ENCODE measurements at places on chromosomes 12 and 14.

- no peak for DNase-seq
Observed at GRCh38 chr14:23877538-23878180, 75.9 kb upstream of the DHRS4 start.

DNA sequence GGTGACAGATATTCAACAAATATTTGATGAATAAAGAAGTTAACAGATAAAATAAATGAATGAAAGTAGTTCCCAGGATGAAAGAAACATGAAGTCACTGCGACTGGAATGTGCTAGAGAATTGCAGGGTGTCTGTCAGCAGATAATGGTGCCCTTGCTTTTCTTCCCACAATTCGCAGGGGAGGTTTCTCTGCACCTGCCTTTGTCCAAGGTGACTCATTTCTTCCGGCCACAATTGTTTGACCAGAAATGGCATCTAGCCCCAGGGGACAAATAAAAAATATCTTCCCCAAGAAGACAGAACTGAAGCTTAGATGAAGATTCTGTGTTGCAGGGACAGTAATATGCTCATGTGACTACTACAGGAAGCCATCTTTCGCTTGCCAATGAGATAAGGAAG is 316.1 kb upstream of the TBX3 start:
- DNase-seq, result peak; percentile 8

DNA sequence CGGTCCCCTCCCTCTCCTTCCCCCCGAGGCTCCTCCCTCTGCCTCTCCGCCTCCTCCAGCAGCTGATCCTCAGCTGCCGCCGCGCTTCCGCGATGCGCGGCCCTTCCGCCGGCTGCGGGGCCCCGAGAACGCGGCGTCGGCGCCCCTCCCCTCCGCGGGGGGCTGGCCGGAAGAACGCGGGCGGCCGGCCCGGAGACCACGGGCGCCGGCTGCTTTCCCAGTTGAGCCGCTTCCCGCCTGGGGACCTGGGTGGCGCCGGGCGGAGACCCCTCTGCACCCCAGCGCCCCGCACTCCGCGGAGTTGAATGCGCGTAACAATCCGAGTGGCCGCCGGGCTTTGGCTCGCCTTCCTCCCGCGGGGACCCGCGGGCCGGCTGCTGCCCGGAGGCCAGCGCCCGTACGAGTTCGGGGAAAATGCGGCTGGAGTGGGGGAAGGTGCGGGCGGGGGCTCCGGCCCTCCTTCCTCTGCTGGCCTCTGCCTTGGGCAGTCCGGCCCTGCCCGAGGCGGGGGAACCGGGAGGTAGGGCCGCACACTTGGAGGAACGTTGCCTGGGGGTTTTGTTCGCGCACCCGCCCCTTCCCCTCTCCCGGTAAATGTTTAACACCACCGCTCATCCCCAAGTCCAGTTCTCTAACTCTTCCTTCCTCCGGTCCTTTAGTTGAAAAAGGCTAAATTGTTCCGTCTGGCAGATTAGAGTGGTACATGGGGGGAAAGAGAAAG is 393 bp upstream of the DCAF5 start:
- peak; percentile 91 for DNase-seq

- no peak for DNase-seq
Observed at GRCh38 chr14:104431351-104431928, 148.1 kb upstream of the C14orf180 start.

DNA sequence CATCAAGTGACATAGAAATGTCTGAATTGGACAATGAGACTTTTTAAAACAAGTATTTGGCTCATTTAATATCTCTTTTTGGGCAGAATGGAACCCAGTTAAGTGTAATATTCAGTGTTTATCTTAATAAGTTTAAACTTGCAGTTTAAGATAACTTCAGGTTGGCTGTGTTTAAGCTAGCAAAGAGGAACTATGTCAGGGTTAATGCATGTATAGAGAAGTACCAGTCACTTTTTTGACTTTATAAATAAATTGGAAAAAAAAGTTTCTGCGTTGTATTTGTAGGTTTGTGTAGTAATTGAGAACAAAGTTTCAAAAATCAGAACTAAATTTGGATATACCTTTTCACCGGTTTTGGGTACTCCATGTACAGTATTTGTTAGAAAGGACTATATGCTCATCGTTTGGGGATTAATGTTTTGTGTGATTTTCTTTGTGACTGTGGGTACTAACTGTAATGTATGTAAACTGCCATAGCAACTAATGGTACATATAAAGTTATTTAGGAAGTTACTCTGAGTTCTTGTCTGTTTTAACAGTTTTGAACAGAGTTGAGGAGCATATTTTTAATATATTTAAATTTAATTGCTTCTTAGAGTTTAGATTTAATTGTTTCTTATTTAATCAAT is 4.5 kb downstream of the HMGA2 start:
- DNase-seq, result no peak

- no peak for DNase-seq
Observed at GRCh38 chr12:3593906-3594483, 103.0 kb downstream of the PRMT8 start.

DNA sequence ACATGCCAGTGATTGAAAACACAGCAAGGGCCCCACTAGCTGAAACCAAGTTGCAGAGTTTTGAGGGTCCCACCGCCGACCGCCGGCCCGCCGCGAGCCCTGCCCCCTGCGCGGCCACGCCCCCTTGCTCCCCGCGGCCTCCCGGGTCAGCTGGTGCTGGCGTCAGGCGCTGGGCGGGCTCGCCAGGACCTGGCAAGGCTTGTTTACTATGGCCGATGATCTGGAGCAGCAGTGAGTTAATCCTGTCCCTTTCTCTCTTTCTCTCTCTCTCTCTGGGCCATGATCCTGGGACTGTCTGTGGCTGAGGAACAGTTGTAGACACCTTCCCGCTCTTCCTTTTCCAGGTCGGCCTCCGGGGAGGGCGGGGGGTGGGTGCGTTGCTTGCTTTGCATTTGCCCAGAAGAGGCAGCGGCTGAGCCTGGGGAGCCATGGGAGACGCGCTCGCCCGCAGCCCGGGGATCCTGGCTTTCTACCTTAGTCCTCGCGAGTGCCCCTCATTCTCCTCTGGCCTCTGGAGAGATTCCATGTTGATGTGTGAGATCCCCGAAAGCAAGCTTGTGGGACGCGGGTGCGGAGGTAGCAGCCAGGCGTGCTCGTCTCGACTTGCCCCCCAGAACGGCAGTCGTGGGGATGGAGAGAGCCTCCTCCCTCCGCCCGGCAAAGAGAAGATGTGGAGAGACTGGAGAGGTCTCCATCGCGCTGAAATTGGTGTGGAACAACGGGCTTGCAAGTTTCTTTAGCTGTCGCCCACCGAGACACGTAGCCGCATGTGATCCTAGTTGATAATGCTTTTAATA is at the start of gene ABHD4:
Gene ABHD4 (plus strand): TSS at position 202 of the 797 bp plus-strand sequence. CDS start 7 bp downstream, at position 209.
- DNase-seq, result peak; percentile 76

GRCh38 chr12:105032703-105033357 is 46.7 kb downstream of the NOPCHAP1 start:
- no peak for DNase-seq

- no peak for DNase-seq
Observed at GRCh38 chr12:22374508-22374907, 40.0 kb upstream of the ST8SIA1 start.

DNA sequence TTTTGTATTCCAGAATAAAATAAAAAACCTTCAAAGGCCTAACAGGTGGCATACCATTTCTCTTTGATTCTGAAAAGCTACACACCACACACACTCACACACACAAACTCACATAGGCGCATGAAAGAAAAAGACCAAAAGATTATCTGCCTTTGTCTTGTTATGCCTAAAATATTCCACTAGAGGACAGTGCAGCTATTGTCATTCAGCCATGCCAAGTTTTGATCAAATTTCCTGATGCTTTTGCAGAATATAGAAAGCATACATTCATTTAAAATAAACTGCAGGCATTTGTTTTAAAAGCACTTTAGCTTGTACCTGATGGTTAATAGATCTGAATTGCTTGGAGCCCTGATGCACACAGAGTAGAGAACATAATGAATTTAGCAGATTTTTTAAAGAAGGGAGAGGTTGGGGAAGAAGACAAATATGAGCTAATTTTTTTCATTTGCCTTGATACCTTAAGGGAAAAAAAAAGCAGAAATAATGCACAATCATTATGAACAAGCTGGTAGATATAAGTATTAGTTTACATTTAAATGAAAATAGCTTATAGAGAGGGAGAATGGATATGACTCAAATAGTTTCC is 1766.9 kb upstream of the SEL1L start:
- DNase-seq, result peak; percentile 66

- no peak for DNase-seq
Observed at GRCh38 chr14:53719536-53719935, 237.1 kb downstream of the BMP4 start.

DNA sequence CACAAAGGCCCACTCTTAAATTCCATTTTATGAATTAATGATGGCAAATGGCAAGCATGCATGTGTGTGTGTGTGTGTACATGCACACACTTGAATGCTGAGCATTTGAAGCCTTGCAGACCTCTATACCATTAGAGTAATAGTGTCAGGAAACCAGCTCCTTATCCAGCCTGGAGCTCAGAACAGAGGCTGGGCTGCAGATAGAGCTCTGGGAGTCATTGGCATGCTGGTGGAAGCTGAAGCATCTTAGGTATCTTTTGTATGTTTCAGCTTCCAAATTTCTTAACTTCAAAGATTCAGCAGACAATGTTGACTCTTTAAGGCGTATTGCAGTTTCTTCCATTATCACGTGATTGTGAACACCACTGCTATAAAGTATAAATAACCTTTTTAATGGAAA is 192.9 kb upstream of the ARHGAP5 start:
- DNase-seq, result no peak

DNA sequence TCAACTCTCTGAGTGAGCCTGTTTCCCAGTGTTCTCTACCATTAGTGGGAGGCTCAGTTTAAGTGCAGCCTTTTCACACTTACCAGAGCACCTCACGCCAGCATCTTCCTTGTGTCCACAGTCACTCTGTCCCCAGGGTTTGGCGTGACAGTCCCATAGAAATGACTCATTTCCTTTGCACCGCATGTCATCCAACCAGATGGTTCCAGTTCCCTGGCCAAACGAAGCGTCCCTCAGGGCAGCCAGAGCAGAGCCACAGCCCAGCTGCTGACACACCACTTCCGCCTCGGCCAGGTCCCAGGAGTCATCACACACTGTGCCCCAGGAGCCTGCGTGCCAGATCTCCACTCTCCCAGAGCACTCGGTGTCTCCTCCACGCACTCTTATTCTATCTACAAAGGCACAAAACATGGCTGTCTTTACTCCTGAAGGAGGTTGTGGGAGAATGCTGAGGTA is 65.4 kb downstream of the ACSM4 start:
- DNase-seq, result no peak

DNA sequence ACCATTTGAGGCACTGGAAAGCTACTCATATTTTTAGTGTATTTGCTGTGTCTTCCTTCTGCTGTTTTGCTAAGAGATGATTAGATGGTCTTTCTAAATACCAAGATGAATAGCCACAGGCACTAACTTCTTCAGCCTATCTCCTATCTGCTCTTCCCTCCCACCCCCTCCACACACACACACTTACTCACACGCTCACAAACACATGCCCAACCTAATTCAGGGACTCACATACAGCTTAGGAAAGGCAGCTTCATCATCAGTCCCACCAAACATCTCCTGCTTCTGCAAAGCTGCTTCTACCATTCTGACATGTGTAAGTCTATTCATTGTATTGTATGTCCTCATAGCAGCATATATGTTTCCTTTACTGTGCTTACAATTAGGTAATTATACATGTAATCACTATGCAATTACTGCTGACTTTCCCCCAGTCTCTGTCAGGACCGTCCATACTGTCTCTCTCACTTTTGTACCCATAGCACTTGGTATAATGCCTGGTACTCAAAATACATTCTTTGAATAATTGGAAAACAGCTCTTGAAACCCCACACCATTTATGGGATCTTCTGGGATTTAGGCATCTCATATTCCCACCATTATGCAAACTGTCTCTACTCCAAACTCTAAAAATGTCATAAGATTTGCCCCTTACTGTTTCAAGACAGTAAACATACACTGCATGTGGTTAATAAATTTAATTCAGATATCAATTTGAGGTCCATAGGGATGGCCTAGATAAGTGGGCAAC is 83.3 kb upstream of the HIF1A start:
- DNase-seq, result no peak

GRCh38 chr12:65612440-65612839 is 211.8 kb upstream of the HMGA2 start:
- DNase-seq, result no peak

DNA sequence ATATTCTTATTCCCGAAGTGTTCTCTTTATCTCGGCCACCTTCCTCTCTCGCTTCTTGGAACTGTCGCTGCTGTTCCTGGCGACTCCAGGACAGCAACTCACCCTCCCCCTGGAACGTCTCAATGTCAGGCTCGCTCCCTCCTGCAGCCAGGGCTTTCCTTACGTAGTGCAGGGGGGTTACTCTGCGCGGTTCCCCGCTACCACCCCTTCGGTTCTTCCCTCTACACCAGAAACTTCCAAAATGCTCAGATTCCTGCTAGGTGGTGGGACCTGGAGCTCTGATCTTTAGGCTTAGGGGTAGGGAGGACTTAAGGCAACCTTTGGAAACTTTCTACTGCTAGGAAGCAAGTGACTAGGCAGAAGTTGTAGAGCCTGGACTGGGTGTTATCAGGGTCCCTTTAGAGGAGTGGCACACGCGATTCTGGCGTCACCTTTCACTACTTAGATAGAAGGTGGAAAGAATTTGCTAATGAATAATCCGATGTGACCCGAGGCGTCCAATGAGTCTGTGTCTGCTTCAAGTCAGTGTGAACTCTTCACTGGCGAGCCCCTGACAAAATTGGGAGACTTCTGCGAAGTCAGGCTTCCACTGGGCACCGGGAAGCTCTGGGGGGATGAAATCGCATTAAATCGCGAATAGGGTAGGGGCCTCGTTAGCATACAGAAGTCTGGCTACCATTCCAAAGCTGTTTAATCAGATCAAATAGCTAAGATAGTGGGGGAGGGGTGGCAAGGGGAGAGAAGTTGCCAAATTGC is 900 bp upstream of the DPF3 start:
- peak; percentile 61 for DNase-seq

GRCh38 chr14:52124791-52125684 is 56.2 kb upstream of the NID2 start:
- no peak for DNase-seq

GRCh38 chr14:73695997-73696396 is 18.2 kb downstream of the PNMA1 start:
- no peak for DNase-seq

DNA sequence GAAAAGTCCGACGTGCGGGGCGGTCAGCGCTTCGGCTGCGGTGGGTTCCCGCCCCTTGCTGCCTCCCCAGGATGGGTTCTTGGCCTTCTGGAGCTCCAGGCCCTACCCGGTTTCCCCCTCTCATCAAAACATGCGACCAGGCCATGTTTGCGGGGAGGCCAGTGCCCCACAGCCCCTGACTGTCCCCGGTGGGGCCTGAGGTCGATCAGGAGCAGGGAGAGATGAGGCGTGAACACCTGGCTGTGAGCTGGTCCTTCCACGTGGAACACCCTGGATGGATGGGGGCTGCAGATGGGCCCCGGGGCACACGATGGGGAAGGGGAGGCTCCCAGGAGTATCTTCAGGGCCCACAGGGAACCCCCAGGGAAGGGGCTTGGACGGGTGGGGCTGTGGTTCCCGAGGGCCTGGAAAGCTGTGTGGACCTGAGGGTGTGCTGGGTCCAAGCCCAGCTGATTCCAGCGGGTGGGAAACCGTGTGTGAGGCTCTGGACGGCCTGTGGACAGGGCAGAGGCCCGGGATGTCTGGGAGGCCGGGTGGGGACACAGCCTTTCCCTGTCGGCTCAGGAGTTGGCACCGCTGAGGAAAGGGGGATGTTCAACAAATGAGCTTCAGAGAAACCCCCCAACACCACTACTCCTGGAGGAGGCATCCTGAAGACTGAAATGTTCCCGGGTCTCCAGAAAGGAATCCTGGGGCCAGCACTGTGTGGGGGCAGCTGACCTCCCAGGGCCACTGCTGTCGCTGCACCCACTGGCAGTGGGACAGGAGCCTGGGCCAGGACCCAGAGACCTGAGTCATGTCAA is 187.0 kb upstream of the C14orf180 start:
- no peak for DNase-seq

- no peak for DNase-seq
Observed at GRCh38 chr14:64891173-64891838, 11.6 kb upstream of the SPTB start.

All from NCI-H510A treated with DMSO at 0.1 percent for 48 hours (cell line).